ENCODE measurements at places on chromosomes 6 and 20.

DNA sequence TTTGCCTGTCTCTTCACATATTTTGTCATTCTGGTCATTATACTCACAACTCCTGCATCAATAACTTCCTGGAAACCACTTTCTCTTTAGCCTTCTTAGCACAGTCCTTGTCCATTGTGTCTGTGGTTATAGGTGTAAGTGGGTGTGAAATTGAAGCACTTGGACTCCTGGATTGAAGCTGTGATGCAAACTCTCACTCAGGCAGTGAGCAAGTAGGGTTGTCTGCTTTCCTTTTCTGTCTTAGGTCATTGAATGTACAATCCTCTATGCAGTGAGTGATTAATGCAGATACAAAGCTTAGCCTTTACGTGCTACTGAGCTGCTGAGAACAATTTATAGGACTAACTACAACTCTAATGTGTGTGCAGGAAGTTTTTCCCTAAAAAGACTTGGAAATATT lies 54.8 kb downstream of the ADGRB3 start:
- DNase-seq, result no peak

DNA sequence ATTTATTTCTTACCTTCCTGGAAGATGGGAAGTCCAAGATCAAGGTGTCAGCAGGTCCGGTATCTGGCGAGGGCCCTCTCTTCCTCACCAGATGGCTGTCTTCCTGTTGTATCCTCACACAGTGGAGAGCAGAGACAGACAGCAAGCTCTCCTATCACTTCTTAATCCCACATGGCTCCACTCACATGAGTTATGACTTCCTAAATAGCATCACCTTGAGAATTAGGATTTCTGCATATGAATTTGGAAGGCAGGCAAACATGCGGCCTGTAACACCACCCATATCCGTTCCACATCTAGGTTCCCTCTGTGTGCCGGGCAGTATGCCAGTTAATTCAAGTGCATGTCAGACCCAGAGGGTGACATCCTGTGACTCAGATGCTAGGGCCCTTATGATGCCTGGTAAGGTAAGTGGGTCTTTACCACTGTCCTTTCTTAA lies 2.1 kb downstream of the RAET1E start:
- DNase-seq, result no peak

DNA sequence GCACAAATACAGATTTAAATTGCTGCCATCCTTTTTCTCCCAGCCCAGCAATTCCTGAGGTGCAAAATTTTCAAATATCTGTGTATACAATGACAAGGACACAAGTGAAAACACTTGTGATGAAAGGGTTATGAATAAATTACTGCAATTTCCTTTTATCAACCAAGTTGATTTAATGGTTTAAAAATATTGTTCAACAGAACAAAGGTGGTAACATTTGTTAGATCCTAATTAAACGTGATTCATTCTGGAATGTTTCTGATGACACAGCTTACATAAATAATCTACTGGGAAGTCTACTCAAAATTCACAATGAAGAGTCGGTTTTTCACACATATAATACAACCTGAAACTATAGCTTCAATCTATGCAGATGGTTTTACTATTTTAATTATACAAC lies 17.1 kb downstream of the B4GALT5 start:
- DNase-seq, result no peak

DNA sequence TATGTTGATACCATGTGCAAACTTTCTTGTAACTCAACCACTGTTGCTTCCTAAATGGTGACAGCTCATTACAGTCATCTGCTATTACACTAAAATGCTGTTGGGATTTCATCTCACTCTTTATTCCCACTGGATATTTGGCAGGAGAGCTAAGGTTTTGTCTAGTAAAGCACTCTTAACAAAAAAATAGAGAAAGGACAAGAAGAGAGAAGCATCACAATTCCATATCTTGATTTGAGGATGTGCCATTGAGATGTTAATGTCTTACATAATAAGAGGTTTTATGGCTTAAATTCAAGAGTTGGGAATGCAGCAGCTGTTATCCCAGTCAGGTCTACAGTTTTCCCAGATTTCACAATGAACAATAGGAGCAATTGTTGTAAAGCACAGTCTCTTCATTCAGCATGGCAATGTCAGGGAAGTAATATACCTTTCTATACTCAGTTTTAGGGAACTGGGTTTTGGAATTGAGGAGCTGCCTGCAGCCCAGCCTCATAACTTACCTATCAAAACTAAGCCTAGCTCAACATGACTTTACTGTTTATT lies 134.9 kb downstream of the ISM1 start:
- DNase-seq, result no peak

- DNase-seq, result no peak
Observed at GRCh38 chr20:10591946-10592521, 81.8 kb downstream of the JAG1 start.

GRCh38 chr6:11367638-11368199 lies 135.3 kb upstream of the NEDD9 start:
- DNase-seq, result no peak
